Mucosa of gallbladder (tissue), 1 donor: ENCODE measurements at places on chromosomes 4 and X. TPM values are rescaled to one million over a fixed set of nuclear protein-coding genes. Genes with fewer than 3 reads are reported as not detected.

UGT2A1 gene
- not detected for total RNA-seq

UGT2B10 gene
- total RNA-seq: 10.2 TPM

BEX5 gene
- 41.1 TPM for total RNA-seq

GATB gene
- total RNA-seq: 13.5 TPM

VCX2 gene
- total RNA-seq: not detected

KIT gene
- 24.4 TPM for total RNA-seq

HEPH gene
- 50.8 TPM for total RNA-seq

GPR82 gene
- 1.2 TPM for total RNA-seq

KIF4A gene
- 0.92 TPM for total RNA-seq

ZBTB33 gene
- 19.9 TPM for total RNA-seq

DNA sequence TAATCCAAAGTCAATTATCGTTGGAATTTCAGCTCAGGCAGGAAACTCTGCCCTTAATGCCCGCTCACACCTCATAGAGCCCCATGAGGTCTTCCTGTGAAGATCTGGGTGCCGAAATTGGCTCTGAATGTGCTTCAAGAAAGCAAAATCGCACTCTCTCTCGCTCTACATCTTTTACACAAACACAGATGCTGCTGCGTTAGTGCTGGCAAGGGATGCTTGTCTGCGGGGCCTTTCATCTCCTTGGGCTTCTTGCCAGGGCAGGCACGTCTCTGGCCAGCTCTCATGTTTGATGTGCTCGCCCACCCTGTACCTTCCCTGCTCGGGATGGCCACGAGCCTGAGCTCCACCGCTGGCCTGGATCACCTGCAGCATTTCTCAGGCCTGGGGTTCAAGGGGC, 66.5 kb downstream of the CLCN4 start:
- DNase-seq: no peak

- DNase-seq: no peak
Measured at GRCh38 chrX:29241809-29242208, 654.6 kb downstream of the IL1RAPL1 start.

- no peak for DNase-seq
Measured at GRCh38 chrX:24858004-24858746, 157.6 kb downstream of the ARX start.

- no peak for DNase-seq
Measured at GRCh38 chr4:97646997-97647396, 496.3 kb downstream of the STPG2 start.

DNA sequence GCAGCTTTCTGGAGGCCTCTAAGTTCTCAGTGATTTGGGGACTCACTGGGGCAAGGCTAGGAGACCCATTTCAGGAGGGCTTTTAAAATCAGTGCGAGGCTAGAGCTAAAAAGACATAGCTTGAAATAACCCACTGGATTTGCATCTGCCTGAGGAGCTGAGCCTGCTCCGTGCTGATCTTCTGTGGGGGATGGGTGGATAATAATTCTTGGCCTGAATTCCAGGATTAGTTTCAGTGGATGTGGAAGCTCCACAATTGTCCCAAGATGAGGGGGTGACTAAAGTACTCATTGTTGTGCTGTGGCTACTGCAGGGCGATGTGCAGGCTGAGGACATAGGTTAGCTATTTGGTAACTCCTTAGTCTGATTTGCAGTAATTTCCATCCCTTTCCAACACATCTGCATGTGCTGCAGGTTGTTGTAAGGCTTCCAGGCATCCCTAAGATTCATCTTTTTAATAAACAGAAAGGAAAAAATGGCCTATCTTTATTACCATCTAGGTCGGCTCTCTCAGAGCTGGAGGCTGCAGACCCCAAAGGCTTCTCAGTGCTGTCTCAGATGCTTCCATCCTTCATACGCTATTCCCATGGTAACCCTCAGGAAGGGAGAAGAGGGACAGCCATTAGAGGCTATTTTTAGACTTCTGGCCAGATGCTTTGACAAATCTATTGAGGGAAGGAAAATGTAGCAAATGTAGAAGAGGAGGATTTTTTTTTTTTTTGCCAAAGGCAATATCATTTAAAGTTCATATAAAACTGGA, 63.4 kb downstream of the GRXCR1 start:
- DNase-seq: no peak

DNA sequence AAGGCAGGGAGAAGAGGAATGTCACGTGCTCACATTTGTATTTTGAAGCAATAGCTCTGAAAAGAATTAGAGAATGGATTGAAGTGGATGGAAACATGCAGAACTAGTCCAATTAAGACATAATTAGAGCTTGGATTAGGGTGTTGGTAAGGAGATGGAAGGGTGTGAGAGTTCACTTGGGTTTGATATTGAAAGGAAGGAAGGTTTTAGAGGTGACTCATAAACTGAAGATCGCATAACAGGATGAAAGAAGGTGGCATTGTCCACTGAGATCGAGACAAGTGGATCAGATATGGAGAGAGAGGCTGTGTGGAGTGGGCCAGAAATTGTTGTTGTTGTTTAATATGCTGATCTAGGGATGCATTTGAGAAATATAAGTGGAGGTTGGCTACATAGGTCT, 244.0 kb upstream of the SMIM31 start:
- DNase-seq: no peak

- no peak for DNase-seq
Measured at GRCh38 chr4:184529283-184529682, 54.9 kb upstream of the IRF2 start.

DNA sequence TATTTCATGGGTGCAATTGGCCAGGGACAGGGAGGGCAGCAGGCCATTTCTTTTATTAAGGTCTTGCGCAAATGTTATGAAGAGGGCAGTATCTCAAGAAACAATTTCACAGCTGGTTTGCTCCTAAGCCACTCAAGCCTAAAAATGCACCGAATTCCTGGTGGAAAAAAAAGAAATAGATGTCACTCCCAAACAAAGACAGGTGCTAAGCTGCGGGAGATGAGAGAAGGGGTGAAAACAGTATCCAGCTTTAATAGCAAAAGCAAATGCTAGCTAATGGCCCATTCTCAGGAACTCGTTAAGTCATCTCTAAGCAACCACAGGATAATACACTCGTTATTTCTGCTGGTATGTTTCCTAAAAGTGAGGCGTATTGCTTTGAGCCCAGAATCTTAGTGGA, 116.4 kb downstream of the ARX start:
- no peak for DNase-seq

DNA sequence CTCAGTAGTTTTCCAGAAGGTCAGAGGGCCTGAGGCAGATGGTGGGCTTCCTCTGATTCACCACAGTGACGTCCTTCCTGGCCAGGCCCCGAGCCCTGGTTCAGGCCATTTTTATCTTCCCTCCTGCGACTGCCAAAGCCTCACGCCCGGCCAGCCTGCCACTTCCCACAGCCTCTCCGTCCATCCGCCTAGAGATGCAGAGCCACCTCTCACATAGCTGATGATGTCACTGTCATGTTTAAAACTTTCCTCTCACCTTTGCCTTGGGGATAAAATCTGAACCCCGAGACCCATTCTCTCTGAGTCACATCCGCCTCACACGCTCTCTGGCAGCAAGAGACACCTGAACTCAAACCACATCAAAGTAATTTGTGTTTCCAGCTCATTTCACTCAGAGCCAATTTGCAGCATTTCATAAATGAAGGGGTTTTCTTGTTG, 175.3 kb downstream of the QDPR start:
- peak; percentile 33 for DNase-seq

- DNase-seq: peak; percentile 20
Measured at GRCh38 chrX:72029483-72030411, 102.0 kb downstream of the RTL5 start.

DNA sequence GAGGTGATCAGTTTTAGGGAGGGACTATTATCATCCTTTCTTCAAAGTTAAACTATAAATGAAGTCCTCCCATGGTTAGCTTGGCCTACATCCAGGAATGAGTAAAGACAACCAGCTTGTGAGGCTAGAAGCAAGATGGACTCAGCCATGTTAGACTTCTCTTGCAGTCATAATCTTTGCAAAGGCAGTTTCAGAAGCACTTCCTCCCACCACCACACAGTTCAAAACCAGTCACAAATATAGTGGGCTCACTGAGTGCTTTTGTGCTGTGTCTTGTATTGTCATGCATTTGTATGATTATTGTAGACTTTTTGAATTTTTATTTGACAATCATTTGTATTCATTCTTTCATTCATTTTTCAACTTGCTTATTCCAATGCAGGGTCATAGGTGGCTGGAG, 204.5 kb downstream of the ZNF674 start:
- no peak for DNase-seq

DNA sequence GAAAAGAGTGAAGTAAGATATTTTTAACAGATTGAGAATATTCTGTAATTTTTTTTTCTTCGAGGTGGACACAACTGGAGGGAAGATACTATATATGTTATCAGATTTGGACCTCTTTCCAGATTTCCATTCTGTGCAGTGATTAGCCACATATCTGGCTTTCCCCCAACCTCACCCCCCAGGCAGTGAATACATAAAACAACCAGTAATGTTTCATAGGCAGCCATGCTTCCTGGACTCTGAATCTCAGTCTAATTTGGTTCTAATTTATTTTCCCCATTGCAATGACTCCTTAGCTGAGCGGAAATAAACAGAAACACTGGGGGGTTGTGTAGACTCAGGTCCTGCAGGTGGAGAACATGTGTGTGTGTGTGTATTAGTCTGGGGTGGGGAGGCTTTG, 226.5 kb downstream of the FBXW7 start:
- no peak for DNase-seq

DNA sequence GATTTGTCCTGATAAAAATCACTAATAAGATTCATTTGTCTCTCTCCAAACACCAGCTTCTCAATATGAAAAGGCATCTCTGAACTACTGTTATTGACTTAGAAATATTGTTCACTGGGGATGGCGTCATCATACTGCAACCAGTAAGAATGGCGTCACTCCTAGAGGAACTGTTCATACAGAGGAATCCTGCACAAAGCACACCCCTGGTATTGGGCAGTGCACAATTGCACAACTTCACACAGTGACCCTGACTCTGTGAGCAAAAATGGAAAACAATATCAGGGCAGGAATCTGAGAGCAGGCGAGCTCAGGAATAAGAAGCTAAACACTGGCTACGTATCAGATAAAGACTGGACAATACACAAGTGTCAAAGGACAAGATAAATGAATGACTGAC, 66.7 kb upstream of the PNPLA4 start:
- no peak for DNase-seq

GRCh38 chr4:81804849-81805248, 333.1 kb upstream of the RASGEF1B start:
- DNase-seq: no peak

DNA sequence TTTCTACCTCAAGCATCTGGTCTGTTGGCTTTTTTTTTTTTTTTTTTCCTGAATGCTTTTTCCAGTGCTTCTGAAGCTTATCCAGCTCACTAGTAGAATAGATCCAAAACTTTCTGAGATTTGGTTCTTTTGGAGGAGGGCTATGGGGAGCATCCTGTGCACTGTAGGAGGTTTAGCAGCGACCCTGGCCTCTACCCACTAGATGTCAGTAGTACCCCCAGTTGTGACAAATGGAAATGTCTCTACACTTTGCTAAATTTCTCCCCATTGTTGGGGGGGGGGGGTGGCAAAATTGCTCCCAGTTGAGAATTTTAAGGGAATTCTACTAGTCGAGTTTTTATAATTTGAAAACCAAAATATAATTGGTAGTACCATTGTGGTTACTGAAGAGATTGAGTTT, 23.0 kb upstream of the PPA2 start:
- DNase-seq: no peak
